ENCODE measurements at places on chromosomes 4 and X.

- no peak for DNase-seq
Measured at GRCh38 chrX:152865232-152865920, 32.5 kb upstream of the ZNF185 start.

DNA sequence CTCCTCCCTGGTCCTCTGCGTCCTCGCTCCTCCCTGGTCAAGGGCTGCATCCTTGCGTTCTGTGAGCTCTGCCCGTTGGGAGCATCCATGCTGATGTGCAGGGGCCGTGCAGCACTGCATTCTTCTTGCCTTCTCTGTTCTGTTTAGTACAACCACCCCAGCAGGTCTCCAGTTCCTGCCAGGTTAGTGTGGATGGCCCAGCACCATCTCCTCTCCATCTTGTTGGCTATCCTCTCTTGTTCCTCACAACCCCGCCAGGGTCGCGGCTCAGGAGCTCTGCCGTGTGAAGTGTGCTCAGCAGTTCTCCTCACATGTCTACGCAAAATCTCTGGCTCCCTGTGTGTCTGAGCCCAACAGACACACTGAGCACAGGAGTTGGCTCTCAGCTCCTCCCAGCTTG is 10.4 kb upstream of the MAEA start:
- DNase-seq: no peak

DNA sequence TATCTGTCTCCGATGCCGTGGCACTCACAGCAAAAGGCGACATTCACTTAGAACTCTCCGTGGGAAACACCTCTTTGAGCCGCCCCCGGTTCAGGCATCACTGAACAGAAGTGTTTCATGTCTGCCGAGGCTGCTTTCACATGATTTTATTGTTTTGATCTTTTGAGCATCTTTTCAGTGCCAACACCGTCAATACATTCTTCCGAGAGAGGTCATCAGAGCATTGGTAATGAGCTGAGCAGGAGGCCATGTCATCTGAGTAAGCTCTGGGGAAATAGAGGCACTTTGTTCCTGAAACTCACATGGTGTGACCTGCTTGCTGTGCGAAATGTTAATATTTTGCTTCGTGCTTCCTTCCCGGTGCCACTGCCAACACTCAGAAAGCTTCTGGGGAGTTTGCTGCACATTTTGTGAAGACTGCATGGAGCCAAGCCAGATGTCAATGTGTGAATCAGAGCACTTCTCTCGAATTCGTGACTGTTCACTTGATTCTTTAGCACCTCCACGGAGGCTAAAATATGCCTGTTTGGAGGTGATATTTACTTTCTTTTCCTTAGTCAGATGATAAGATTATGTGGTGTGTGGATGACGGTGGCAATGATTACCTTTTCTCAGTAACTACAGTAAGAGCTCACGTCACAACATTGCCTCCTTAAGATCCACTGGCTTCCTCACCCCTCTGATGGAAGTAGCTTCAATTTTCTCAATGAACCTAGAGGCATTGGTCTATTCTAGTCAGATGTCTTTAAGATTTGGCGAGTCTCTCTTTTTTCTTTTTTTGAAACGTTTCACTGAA is 222.3 kb upstream of the HS3ST1 start:
- DNase-seq: no peak

GRCh38 chr4:112726041-112726440 is 89.1 kb downstream of the LARP7 start:
- no peak for DNase-seq

DNA sequence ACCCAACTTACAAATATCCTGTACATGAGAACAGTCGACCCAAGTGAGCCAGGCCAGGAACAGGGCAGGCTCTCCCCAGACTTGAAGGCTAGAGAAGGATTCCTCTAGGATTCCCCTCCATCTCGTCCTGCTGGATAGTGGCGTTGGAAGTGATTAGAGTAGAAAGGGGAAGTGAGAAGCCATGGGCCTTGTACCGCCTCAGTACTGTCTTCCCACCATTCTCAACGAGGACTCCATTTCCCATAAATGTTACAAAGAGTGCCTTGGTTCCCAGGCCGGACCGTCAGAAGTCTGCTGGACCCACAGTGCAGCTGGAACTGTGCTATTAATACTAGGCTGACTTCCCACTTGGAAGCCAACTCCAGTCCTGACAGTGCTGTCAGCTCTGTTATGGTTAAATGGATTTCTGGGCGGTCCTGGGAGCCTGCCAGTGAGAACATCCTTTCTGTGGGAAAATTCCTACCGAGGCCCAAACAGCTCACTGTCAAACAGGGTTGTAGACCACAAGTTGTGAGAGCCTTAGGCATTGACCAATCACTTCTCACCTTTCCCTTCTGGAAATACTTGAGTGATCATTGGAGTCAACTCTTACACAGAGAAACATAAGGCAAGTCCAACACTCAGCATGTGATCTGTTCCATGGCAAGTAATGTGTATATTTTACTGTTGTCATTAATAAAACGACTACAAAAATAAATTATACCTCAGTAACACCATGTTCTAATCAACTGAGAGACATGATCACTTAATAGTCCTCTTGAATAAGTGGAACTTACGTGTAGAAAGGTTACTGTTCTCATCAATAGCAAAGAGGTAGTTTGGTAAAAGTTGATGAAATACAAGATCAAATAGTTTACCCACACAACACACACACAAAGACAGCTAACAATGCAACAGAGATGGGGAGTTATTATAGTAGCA is 58.4 kb downstream of the AMELX start:
- no peak for DNase-seq

DNA sequence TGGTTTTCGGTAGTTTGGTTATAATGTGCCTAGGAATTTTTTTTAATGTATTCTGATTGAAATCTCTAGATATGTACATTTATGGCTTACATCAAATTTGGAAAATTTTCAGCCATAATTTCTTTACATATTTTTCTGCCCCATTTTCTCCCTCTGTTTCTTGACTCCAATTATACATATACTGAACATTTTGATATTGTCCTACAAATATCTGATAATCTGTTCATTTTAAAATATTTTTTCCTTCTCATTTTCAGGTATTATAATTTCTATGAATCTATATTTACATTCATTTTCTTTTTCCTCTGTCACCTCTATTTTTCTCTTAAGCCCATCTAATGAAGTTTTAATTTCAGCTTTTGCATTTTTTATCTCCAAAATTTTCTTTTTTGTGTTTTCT is 82.7 kb upstream of the TMLHE start:
- DNase-seq: no peak

DNA sequence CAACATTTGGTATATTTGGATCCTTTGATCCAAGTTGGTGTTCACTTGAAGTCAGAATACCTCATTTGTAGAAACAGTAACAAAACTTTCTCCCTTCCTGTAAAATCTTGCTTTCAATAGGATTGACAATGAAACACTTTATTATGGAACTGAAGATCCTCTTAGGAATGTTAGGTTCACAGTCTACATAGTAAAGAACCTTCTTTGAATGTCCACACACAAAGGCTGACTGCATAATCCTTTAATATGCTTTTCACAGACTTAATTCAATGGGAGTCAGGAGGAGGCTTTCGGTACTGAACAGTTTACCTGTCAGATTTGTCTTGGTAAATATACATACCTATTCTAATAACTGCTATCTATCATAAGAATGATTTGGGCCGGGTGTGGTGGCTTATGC is 188.5 kb downstream of the SPRY1 start:
- no peak for DNase-seq

DNA sequence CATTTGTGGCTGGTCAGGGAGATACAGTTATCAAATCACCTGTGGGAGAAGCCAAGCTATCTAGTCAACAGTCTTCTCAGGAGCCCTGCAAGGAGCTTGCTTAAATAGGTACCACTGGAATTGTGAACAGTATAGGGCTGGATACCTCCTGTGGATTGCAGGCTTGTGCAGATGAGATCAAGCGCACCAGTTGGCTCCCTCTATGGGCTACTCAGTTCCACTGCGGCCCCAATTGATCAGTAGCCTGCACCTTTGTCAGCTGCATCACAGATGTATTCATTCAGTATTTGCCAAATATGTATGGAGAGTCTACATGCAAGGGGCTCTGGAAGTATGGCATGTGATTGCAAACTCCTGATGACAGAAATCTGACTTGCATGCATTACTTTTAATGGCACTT is 28.6 kb downstream of the TEX13A start:
- no peak for DNase-seq

DNA sequence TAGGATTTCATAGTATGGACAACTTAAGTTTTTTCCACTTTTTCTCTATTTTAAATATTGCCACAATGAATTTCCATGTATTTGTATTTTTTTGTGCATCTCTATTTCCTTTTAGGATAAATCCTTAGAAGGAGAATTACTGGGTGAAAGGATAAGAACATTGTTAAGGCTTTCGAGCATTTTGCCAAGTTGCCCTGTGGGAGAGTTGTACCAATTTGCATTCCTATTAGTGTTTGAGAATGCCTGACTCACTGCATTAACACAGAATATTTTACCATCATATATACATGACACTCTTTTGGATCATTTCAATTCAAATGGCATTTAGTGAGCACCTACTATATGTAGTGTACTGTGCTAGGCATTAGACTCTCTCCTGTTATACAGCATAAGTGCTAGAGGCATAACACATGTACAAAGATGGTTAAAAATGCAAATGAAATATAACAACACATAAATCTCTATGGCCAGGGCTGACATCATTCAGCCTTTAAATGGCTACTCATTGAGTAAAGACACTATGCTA is 57.0 kb downstream of the PLAC1 start:
- DNase-seq: no peak

GRCh38 chr4:33886356-33886755 is 2358.0 kb downstream of the ARAP2 start:
- no peak for DNase-seq

GRCh38 chr4:92629302-92629701 is 325.5 kb downstream of the GRID2 start:
- no peak for DNase-seq

DNA sequence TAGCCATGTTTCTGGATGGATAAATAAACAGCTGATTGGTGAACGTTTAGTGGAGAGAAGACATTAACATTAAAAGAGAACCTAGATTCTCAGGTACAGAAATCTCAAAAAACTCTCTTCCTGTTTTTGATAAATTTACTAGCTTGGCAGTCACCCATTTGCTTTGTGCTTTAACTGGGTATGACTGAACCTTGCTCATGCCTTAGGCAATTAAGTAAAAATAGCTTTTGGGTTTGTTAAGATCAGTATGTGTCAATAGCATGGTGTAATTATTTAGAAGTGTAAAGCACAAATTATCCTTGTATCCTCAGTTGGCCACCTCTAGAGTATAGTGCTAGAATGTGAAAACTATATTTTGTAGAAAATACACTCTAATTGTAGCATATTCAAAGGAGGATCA is 200.0 kb downstream of the CFAP299 start:
- no peak for DNase-seq

DNA sequence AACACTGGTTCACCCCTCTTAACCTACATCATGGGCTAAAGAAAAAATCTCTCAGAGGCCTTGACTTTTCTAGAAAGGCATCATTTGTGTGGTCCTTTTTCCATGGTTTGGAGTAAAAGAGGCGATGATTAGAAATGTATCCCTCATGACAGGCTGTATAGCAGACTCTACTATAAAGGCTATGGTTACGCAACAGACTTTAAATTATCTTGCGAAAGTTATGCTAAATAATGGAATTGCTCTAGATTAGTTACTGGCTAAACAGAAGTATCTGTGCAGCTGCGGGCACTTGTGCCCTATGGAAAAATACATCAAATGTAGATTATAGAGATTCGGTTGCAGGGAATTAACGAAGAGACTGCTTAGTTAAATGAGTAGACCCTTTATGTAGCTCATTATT is 101.6 kb downstream of the TMEM47 start:
- no peak for DNase-seq

GRCh38 chrX:120664081-120664480 is 34.2 kb upstream of the C1GALT1C1 start:
- no peak for DNase-seq

GRCh38 chr4:122712782-122713181 is 19.7 kb upstream of the BBS12 start:
- no peak for DNase-seq

Measured in stimulated activated CD8-positive, alpha-beta memory T cell treated with anti-CD3 and anti-CD28 coated beads, Interleukin-15, amount 100 ng/mL, for 4 hours (primary cell).